ENCODE measurements at places on chromosomes 13 and 19.

- DNase-seq, result no peak
Observed at GRCh38 chr19:15464394-15465385, at the start of gene RASAL3. RASAL3 (minus strand) TSS chr19:15464544; CDS start chr19:15464358, 186 bp downstream.

- DNase-seq, result no peak
Observed at GRCh38 chr13:63546524-63546923, 2130.9 kb upstream of the PCDH20 start.

- DNase-seq, result no peak
Observed at GRCh38 chr13:40348096-40348679, 318.3 kb downstream of the FOXO1 start.

- DNase-seq, result no peak
Observed at GRCh38 chr13:92719868-92720267, 506.7 kb upstream of the GPC6 start.

DNA sequence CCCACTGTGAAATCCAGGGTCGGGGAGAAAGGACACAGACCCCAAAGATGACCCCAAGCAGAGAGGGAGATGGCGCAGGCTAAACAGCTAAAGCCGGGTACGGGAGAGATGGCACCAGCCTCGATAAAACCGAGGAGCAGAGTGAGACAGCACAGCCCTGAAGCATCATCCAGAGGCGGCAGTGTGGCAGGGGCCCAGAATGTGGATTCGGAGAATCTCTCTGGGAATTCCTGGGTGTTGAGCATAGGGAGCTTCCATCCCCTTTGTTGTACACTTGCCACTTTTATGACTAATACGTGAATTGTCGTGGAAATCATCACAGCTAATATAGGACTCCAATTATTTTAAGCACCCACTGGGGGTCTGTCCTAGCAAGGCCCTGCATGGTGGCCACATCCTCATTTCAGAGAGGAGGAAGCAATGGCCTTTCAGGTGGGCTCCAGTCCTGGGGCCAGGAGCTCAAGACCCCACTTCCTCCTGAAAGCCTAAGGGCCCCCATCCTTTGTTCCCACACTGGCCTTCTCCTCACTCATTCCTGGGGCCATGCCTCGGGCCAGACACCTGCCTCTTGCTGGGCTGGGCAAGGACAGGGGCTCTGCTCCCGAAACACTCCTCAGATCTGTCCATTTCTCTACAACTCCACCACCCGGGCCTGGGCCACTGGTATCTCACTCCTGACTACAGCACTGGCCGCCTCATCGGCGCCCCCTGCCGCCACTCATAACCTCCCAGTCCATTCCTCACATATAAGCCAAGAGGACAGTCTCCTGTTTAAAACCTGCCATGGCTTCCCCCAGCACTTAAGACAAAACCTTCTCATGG is 29.3 kb upstream of the ATP1A3 start:
- DNase-seq, result no peak

DNA sequence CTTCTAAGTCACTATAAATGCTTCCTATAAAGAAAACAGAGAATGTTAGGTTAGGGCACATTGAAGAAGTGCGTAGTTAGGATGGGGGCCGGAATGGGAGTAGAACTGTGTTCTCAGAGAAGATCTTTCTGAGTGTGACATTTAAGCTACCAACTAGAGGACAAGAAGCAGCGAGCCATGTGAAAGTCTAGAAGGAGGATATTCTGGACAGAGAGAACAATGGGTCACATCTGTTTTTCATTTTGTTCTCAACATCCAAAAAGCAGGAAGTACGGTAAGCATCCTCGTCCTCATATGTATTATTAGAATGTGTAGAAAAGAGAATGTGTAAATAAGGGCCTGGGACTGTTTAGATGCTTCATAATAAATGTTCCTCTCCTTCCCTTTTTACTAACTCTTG is 44.5 kb upstream of the PARP4 start:
- DNase-seq, result no peak

DNA sequence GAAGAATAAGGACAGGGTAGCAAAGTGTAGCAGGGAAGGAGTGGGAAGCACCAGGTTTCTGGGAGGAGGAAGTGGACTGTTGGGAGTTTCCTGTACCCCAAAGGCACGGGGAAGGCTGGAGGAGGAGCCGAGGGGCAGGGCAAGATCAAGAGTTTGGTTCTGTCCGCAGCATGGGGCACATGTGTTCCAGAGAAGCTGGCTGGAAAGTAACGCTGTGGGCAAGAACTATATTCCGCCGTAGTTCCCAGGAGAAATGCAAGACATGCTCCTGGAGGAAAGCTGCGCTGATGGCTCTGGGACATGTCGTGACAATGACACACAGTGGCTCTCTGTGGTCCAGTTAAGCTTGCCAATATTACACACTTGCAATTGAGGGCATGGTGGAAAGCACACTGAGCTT is 51.7 kb upstream of the KPNA3 start:
- no peak for DNase-seq

- DNase-seq, result no peak
Observed at GRCh38 chr13:60158321-60158801, 5.4 kb downstream of the DIAPH3 start.

GRCh38 chr19:10214784-10215183 is 16.3 kb downstream of the S1PR2 start:
- no peak for DNase-seq

GRCh38 chr13:111658145-111659100 is 338.0 kb downstream of the TEX29 start:
- DNase-seq, result no peak

DNA sequence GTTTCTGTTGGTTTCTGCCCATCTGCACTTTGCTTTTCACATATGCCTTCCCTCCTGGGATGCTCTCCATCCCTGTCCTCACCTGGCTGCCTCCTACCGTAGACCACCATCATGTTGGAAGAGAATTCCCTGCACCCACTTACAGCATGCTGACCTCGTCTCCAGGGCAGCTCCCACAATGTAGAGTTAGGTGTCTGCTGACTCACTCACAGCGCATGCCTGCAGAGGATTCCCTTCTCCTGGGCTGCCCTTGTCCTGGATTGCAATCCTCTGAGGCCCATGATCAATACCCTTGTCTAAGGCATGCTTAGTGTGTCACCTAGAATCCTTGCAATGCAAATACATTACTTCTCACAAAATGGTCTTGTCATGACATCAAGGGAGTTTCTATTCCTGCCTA is 43.6 kb downstream of the STOML3 start:
- DNase-seq, result no peak

DNA sequence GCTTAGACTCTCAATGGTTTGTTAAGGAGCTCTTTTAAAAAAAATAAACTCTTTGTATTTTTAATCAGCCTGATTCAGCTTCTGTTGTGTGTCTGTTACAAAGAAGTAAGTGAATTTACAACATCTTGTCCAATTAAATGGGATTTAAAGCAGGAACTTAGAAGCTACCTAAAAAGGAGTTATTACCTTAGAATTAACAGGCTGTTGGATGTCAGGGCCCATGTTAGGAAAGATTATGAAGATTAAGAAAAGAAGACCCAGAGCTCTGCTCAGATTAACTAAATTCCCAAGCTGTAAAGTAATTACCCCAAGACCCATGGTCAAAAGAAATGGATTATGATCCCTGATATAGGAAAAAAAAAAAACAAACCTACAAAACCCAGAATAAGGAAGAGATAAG is 44.1 kb upstream of the ZNF780A start:
- no peak for DNase-seq

- DNase-seq, result no peak
Observed at GRCh38 chr19:38700902-38701454, 43.3 kb downstream of the CAPN12 start.

DNA sequence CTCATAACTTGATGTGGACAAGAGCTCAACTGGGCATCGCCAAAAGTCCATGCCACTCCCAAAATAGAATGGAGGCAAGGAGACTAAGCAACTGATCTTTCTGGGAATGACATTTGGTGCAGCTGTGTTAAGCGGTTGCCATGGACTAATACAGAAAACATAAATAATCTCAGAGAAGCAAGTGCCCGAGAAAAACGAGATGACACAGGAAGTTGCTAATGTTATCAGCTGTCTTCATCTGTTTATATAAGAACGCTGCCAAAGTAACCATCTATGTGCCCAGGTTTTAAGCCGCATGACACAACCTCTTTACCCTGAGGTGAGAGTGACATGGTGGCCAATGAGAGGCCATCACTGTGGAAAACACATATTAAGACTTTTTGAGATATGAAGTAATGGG is 54.9 kb upstream of the SACS start:
- no peak for DNase-seq

- DNase-seq, result no peak
Observed at GRCh38 chr19:45483033-45483432, 13.8 kb downstream of the RTN2 start.

DNA sequence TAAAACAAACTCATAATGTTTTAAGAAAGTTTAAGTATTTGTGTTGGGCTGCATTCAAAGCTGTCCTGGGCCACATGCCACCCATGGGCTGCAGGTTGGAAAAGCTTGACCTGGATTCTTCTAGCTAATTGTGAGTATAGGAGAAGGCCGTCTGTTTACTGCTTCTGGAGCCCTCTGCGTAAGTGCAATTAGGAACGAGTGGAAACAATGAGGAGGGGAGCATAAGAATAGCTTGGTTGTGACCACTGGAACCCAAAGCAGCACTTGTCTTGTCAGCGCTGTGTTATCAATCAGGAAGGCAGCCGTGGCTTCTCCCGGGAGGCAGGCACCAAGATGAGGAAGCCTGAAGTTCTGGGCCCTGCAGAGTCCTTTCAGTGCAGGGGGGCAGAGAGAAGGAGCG is 110.4 kb upstream of the MBNL2 start:
- DNase-seq, result no peak

DNA sequence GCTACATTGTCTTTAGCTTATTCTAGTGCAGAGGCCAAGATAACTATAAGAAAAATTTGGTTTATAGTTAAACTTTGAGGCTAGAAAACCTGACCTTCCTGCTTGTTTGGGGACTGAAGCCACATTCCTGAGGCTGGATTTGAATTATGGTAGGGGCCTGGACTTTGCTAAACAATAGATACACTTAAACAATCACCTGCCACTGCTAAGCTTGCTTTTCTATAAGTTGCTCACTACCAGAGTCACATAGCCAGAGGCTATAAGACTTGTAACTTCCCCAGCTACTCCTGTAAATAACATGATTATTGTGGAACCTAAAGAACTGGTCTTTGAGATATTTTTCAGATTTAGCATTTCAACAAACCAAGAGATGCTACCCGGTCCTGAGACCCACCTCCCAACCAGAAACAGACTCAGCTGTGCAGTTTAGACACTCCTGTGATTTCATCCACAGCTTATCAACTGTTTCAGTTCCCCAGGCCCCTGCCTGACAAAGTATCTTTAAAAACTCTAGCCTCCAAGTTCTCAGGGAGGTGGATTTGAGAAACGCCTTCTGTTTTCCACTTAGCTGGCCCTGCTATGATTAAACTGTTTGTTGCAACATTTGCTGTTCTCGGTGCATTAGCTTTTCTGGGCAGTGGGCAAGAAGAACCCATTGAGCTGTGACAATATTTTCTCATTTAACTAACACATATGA is 77.7 kb downstream of the MIPEP start:
- DNase-seq, result no peak

DNA sequence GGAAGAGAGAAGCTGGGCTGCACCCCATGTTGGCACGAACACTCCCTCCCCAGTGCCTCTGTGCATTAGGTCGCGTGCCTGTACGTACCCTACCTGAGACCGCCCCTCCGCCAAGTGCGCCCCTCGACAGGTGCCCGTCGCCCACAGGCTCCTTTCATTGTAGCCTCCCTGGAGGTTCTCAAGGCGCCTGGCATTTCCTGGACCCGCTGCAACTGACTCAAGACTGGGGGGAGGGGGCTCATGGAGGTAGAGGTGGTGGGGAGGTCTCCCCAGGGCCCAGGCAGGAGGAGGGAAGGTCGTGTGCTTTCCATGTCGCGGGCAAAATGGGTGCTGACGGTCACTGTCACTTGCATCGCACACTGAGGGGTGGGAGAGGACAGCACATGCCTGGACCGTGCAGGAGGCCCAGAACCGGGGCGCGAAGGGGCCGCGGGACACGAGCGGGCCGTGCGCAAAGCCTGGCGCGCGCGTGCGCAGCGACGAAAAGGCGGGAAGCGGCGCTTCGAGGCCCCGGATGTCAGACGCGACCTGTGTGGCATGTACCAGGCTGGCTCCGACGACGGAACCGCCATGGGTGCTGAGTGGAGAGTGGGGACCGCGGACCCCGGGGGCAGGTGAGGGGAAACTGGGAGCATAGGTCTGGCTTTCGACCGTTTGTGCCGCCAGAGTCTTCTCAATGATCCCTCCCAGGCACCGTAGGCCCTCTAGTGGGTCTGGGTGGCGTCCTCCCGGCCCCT is 16.5 kb downstream of the NFIX start:
- no peak for DNase-seq

DNA sequence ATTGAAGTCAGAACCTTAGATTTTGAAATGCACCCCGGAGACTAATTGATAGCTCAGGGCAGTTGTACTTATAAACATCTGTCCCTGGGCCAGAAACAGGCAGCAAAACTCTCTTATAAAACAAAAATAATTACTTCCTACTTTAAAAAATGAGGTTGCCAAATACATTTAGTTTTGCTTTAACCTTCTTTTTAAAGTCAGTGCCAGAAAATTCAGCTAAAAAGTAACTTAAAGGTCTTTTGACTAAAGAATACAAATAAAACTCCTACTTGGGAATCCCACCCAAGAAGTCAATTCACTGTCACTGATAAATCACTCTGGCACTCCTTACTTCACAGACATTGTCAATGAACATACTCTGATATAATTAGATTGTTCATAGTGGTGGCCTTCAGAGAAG is 60.7 kb downstream of the DOCK9 start:
- no peak for DNase-seq

- no peak for DNase-seq
Observed at GRCh38 chr19:35459414-35460082, 11.5 kb downstream of the FFAR2 start.

GRCh38 chr19:30629086-30629485 is 256.9 kb downstream of the ZNF536 start:
- DNase-seq, result no peak

- DNase-seq, result no peak
Observed at GRCh38 chr19:30136611-30137195, 194.7 kb downstream of the URI1 start.

DNA sequence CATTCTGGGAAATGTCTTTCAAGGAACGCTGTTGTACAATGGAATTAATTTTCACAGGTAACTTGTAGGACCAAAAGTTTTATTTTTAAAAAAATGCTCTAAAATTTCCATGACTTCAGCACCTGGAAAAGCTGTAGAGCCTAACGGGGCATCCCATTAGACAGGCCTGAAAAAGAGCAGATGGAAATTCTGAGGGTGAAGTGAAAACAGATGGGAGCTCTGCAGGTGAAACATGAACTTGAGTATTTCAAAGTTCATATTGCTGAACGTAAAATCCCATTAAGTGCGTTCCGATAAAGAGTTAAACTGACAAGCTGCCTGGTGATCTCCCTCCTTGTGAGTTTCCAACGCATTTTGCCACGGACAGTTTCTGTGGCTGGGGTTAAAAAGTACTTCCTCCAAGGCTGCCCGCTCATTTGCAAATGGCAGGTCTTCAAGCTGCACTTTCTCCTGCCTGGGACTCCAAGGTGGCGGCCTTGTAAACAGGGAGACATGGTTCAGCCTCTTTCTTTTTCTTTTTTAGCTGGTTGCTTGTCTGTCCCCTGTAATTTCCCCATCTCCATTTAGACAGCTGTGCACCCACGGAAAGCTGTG is 450.4 kb downstream of the FGF9 start:
- DNase-seq, result no peak

- DNase-seq, result no peak
Observed at GRCh38 chr19:34299576-34299975, 45.2 kb downstream of the GARRE1 start.

- no peak for DNase-seq
Observed at GRCh38 chr19:6378041-6378440, 2.3 kb upstream of the PSPN start.
